ENCODE measurements at places on chromosomes 7 and 10. TPM values are rescaled to one million over a fixed set of nuclear protein-coding genes. Genes with fewer than 3 reads are reported as not detected.

The AASS gene
- 18.7 TPM for total RNA-seq

The RTKN2 gene
- 26.7 TPM for total RNA-seq

The CCL24 gene
- 0.68 TPM for total RNA-seq

The PDE1C gene
- 34.0 TPM for total RNA-seq

DNA sequence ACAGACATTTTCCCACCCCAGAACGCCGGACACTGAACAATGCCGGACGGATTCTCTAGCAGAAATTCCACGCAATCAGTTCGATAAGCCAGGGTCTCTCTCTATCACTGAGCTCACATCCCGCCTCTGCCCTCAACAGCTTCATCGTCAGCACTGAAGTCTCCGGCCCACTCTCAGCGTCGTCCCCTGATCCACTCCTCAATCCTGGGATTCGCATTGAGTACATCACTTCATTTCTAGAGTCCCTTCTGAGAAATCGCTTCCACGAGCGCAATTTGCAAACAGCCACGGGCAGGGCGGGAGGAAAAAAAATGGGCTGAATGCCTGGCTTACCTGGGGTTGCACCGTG, 365 bp downstream of the YME1L1 start:
- no peak for DNase-seq
- H3K36me3 ChIP-seq: peaks cover 65% of the 10 kb centered on the region
- H3K4me3 ChIP-seq: peak overlapping the region; percentile 95
- H3K27ac ChIP-seq: peak overlapping the region; percentile 97

DNA sequence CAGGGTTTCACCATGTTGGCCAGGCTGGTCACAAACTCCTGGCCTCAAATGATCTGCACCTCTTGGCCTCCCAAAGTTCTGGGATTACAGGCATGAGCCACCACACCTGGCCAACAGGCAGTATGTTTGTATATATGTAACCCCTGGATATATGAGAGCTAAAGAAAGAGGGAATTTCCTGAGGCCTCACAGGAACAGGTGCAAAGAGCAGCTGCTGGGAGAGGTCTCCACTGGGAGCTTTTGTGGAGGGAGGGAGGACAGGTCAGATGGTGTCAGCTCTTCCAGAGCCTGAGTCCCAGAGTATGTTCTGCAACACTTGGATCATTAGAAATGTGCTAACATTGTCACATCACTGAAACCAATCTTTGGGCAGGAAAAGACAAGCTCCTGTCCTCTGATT, 110.1 kb upstream of the KIF5B start:
- peaks cover 11% of the 10 kb centered on the region for H3K4me1 ChIP-seq
- no peak overlapping the region for H3K27ac ChIP-seq
- H3K4me3 ChIP-seq: no peak overlapping the region
- H3K36me3 ChIP-seq: no peaks in the 10 kb centered on the region

GRCh38 chr10:4202938-4203337, 417.9 kb upstream of the KLF6 start:
- H3K36me3 ChIP-seq: no peaks in the 10 kb centered on the region
- H3K27ac ChIP-seq: no peak overlapping the region
- H3K4me1 ChIP-seq: no peaks in the 10 kb centered on the region
- DNase-seq: no peak
- H3K27me3 ChIP-seq: peaks cover 10% of the 10 kb centered on the region

DNA sequence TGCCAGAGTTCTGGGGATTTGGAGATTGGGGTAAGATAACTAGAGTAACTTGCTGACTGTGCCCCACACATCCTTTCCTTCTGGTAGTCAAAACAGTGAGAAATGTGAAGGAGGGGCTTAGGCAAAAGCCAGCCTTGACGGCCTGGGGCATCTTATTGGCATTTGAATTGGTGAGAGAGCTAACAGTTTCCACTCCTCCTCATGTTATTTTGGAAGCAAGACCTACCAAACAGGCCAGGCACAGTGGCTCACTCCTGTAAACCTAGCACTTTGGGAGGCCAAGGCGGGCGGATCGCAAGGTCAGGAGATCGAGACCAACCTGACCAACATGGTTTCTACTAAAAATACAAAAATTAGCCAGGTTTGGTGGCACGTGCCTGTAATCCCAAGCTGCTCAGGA, 596.6 kb downstream of the GRM8 start:
- H3K4me1 ChIP-seq: no peaks in the 10 kb centered on the region
- no peak overlapping the region for H3K4me3 ChIP-seq

GRCh38 chr10:50600831-50601477, 22.8 kb downstream of the SGMS1 start:
- peaks cover 49% of the 10 kb centered on the region for H3K4me1 ChIP-seq
- H3K27me3 ChIP-seq: no peaks in the 10 kb centered on the region
- DNase-seq: no peak
- no peak overlapping the region for H3K4me3 ChIP-seq

GRCh38 chr10:84668186-84668763, 339.9 kb downstream of the CCSER2 start:
- H3K36me3 ChIP-seq: no peaks in the 10 kb centered on the region
- peaks cover 42% of the 10 kb centered on the region for H3K27me3 ChIP-seq
- DNase-seq: no peak
- no peaks in the 10 kb centered on the region for H3K4me1 ChIP-seq

DNA sequence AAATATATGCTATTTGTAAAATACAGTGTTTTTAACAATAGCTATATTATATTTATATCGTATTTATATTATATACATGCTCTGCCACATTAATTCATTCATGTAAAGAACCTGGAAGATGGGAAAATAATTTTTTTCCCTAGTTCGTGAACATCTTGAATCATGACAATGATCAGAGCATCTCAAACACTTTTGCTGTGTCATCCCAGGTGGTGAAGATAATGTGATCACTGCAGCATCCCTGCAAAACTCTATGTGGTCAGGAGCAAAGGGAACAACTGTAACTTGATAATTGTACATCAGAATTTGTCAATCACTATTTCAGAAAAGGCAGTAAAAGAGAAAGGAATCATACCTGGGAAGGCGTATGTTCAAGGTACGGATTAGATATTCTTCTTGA, 39.3 kb downstream of the RAPGEF5 start:
- no peak overlapping the region for H3K27ac ChIP-seq
- no peak for DNase-seq
- no peak overlapping the region for H3K4me3 ChIP-seq
- H3K36me3 ChIP-seq: peaks cover 27% of the 10 kb centered on the region
- no peaks in the 10 kb centered on the region for H3K27me3 ChIP-seq

DNA sequence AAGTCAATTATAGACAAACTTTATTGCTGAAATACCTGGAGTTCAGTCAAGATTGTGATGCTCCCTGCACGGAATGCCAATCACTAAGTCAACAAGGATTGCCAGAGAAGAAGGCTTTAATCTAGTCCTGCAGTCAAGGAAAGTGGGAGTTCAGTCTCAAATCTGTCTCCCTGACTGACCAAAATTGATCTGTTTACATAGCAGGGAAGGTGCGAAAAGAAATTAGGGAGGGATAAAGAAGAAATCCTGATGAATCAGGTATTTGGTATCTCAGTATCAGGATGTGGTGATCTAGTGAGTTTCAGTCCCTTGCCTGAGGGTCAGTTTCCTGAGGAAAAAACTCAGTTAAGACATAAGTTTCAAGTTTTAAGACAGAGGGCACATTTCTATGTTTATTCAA, 2.1 kb upstream of the AKR1D1 start:
- H3K27ac ChIP-seq: no peak overlapping the region
- no peaks in the 10 kb centered on the region for H3K36me3 ChIP-seq
- H3K4me1 ChIP-seq: no peaks in the 10 kb centered on the region
- no peak overlapping the region for H3K4me3 ChIP-seq
- H3K27me3 ChIP-seq: no peaks in the 10 kb centered on the region

DNA sequence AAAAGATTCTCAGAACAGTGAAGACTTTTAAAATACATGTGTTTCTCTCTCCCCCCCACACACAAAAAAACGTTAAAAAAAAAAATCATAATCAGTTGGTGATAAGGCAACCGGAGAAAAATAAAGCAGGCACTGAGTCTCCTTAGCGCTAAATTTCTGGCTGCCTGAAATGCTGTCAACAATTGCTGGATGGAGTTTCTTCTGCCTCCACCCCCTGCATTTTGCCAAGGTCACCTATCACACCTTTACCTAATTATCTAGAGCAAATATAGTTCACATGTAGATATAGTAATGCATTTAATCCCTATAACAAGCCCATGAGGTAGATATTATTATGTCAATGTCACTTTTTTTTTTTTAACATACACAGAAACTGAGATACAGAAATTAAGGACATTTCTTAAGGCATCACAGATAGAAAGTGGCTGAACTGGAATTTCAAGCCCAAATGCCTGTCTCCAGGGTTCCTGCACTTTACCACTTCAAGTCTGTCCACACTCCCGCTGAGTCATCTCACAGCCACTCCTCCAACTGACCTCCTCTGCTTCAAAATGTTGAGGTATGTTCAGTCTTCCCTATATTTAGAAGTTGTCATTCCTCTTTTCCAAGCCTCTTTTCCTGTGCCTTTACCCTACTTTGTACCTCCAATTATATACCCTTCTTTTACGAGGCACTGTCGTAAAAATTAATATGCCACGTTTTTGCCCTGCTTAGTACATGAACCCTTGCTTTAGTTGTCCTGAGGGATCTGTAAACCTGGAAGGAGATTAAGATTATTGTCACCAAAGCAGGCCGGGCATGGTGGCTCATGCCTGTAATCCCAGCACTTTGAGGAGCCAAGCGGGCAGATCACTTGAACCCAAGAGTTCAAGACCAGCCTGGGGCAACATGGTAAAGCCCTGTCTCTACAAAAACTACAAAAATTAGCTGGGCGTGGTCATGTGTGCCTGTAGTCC, 72.8 kb upstream of the MPP7 start:
- H3K36me3 ChIP-seq: peaks cover 7% of the 10 kb centered on the region
- peaks cover 23% of the 10 kb centered on the region for H3K4me1 ChIP-seq
- H3K27me3 ChIP-seq: no peaks in the 10 kb centered on the region
- H3K27ac ChIP-seq: peak overlapping the region; percentile 28
- peak; percentile 76 for DNase-seq

DNA sequence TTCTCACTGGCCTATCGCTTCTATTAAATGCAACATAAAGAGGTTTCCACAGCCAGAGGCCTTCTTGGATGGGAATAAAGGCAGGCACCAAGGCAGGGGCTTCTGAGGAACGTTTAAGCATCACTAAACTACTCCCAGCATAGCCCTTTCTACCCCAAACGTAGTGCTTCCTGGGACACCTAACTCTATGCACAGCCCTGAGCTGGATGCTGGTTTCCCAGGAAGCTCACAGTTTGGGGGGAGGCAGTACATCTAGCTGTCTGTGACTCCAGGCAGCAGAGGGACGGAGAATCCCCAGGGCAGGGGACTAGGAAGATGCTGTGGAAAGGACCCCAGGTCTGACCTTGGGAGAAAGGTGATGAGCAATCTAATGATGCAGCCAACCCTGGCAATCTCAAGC, 192.8 kb upstream of the ZMIZ1 start:
- no peak overlapping the region for H3K27ac ChIP-seq
- peaks cover 8% of the 10 kb centered on the region for H3K4me1 ChIP-seq
- H3K4me3 ChIP-seq: no peak overlapping the region
- H3K36me3 ChIP-seq: no peaks in the 10 kb centered on the region
- H3K27me3 ChIP-seq: peaks cover 8% of the 10 kb centered on the region
- no peak for DNase-seq

All from Calu3 (cell line).